ENCODE measurements at places on chromosomes 4 and X.

- no peak for DNase-seq
Observed at GRCh38 chr4:5460106-5460801, 248.1 kb downstream of the EVC2 start.

- no peak for DNase-seq
Observed at GRCh38 chr4:111068883-111069282, 446.0 kb upstream of the PITX2 start.

DNA sequence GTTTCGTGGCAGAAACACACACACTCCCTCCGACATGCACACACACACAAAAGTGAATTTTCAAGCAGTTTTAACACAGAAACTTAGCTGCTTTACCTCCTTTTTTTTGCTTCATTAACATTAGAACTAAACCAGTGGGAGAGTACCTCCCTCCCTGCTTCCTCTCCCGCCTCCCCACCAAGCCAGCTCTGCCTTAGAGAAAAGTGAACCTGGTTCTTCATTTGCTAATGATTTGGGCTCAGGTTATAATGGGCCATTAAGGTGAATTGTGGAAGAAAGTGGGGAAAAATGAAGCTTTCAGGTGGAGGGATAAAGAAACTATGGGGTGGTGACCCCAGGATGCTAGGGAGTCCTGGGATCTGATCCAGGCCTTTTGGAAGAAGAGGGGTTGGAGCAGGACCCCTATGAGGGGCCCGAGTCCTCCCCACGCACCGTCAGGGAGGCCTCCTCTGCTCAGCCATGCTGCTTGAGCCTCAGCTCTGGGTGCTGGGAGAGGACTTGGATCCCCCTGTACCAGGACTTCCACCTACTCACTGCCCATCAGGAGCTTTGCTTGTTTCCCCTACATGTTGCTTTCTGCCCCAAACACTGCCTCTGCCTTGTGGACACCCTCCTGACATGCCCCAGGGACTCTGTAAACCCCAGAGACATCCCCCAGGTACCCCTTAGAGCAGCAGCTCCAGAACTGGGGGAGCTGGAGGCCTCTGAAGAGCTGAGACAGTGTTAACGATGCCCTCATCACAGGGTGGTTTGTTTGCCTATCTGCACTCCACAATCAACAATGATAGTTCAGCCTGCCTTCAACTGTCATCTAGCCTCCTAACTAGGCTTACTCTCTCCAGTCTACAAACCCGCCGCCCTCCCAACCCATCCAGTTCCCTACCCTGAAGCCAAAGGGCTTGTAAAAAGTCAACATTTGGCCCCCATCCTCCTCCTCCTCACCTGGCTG is 6.5 kb upstream of the JADE1 start:
- no peak for DNase-seq

DNA sequence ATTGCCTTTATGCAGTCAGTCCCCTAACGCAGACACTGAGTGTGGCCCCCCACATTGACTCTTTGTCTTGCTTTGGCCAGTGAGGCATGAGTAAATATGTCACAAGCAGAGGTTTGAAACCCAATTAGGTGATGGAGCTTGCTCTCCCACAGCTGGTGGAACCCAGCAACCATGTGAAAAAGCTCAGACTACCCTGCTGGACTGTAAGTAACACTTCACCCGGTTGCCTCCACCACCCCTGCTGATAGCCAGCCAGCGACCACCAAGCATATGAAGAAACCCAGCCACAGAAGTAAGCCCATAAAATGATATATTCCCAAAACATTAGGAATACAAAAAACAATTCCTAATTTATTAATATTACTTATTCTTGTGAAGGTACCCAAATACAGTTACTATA is 21.6 kb upstream of the PDCL2 start:
- no peak for DNase-seq

DNA sequence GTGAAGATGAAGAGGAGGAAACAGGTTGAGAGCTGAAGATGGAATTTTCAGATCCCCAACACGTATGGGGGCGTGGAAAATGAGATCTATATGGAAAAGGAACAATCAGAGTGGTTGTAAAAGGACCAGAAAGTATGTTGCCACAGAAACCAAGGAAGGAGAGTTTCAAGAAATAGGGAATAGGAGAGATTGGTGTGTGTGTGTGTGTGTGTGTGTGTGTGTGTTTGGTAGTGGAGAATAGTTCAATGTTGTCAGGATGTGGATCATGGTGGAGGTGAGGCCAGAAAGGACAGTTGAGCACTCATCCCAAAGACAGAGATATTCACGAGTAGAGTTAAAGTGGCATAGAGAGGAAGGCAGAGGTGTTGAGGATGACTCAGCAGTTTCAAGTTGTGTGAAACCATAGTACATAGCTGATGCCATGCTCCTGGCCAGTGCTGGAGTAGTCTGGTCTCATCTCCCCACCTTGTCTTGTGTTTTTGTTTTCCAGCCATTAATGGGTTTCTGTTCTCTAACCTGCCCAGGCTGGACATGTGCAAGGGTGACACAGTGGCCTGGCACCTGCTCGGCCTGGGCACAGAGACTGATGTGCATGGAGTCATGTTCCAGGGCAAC is 36.1 kb downstream of the HEPH start:
- DNase-seq: no peak

GRCh38 chrX:19695884-19696283 is 180.6 kb upstream of the MAP3K15 start:
- no peak for DNase-seq

DNA sequence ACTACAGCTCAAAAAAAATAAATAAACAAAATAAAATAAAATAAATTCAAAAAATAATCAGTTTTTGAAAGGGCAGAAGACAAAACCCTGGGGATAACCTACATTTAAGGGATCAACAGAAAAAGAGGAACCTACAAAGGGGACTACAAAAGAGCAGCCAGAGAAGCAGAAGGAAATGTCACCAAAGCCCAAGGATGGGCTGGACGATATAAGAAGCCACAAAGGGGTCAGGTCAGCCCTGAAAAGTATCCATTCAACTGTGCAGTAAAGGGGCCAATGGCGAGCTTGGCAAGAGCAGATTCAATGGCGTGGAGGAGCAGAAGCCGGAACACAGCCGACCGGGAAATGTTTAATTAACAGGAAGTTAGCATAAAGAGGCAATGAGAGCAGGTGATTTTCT is 16.9 kb downstream of the ACOT9 start:
- DNase-seq: no peak

DNA sequence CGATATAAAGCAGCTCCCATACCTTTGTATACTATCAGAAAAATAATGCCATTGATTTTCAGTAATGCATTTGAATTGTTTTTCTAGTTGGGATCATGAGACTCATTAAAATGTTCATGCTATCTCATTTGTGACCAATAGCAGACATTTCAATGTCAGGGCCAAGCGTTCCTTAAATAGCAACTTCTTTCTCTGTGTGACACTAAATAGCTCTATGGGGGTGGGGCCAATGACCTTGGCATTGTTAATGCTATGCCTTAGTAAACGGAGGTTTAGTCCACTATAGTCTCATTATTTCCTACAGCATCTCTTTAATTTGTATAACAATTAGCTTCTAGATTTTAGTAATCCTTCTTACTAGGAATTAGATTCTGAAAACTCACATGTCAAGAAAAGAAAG is 48.6 kb upstream of the ARHGAP24 start:
- DNase-seq: no peak

Data from activated gamma-delta T cell (primary cell).